Stimulated activated CD4-positive, alpha-beta T cell treated with anti-CD3 and anti-CD28 coated beads, TNF-alpha, amount 100 ng/mL, for 48 hours (primary cell): ENCODE measurements at places on chromosomes 1 and 21.

- no peak for DNase-seq
These were observed 38.0 kb upstream of the EPS8L3 start for GRCh38 chr1:109801791-109802135.

- no peak for DNase-seq
These were observed 652.9 kb downstream of the PLA2G4A start for GRCh38 chr1:187481581-187482148.

DNA sequence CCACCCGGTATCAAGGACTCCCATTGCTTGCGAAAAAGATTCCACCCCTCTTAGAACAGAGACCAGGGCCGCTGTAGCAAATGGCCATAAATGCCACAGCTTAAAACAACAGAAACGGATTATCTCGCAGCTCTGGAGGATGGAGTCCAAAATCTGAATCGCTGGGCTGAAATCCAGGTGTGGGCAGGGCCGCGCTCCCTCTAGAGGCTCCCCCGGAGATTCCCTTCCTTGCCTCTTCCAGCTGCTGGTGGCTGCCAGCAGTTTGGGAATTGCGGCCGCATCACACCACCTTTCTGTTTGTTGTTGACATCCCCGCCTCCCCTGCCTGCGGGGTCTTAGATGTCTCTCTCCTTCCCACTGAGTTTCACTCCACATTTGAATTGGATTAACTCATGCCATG lies 15.6 kb downstream of the PDE9A start:
- no peak for DNase-seq

- DNase-seq: no peak
These were observed 46.5 kb upstream of the RNF11 start for GRCh38 chr1:51189421-51190073.

DNA sequence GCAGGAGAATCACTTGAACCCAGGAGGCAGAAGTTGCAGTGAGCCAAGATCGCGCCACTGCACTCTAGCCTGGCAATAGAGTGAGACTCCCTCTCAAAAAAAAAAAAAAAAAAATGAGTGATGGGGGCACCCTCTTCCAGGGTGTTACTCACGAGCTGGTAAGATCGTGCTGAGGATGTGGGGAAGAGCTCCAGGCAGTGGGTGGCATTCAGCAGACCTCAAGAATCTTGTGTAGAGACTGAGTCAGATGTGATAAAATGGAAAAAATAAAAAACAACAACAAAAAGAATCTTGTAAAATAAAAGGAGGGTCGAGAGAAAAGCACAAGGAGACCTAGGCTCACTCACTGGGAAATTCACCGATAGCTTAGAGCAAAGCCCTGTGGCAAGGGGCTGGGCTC lies 38.5 kb downstream of the EPHA2 start:
- DNase-seq: no peak

GRCh38 chr1:206612129-206612876 lies at the start of gene EIF2D:
EIF2D (minus strand) TSS chr1:206612465; CDS start chr1:206612342, 123 bp downstream.
- peak; percentile 95 for DNase-seq

DNA sequence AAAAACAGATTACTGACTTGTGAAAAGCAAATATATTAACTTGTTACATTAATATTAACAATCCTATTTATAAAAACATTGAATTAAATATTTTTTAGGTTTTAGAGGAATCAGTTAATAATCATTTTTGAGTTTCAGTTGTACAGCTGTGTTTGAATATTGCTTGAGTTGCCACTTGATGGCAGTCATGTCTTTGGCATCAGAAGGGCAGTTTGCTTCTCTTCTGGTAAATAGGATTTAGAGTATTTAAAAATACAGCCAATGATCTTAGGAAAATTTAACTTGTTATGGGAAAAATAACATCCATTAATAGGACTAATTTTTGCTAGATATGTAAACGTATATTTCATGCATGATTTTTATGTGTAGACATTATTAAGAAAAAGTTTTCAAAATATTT lies 234.1 kb downstream of the NCAM2 start:
- DNase-seq: no peak
